Stimulated activated CD4-positive, alpha-beta T cell treated with anti-CD3 and anti-CD28 coated beads, Interleukin-1b, Interleukin-23, amount 100 ng/mL, for 1 hour (primary cell): ENCODE measurements at places on chromosomes 2 and 18.

DNA sequence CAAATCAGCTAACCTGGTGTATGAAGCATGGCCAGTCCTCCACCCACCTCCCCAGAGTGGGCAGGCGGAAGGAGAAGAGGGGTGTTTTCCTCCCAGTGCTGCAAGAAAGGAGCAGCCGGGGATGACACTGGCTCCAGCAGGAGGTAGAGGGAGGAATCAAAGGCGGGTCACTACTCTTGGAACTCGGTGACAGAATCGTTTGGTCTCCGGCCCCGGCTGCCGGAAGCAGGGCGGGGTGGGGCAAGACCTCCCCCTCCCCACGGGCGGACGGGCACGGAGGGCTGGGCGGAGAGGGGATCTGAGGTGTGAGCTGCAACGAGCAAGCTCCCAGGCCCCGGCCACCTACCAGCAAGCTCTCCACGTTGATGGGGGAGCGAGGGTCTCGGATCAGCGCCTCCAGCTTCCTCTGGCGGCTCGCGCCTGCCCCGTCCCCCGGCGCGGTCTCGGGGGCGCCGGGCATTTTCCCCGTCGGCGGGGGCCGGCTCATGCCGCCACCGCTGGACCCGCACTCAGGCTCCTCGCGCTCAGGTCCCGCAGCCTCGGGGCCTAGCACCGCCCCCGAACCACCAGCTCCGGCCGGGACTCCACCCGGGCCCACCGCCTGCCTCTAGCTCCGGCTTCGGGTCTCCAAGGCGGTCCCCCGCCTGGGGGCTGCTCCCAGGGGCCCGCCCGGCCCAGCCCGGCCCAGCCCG, 640 bp downstream of the ROCK2 start:
- DNase-seq: no peak

- no peak for DNase-seq
These were observed 160.4 kb upstream of the PID1 start for GRCh38 chr2:229431327-229431954.

GRCh38 chr18:34709104-34709503, 994 bp upstream of the DTNA start:
- DNase-seq: no peak

DNA sequence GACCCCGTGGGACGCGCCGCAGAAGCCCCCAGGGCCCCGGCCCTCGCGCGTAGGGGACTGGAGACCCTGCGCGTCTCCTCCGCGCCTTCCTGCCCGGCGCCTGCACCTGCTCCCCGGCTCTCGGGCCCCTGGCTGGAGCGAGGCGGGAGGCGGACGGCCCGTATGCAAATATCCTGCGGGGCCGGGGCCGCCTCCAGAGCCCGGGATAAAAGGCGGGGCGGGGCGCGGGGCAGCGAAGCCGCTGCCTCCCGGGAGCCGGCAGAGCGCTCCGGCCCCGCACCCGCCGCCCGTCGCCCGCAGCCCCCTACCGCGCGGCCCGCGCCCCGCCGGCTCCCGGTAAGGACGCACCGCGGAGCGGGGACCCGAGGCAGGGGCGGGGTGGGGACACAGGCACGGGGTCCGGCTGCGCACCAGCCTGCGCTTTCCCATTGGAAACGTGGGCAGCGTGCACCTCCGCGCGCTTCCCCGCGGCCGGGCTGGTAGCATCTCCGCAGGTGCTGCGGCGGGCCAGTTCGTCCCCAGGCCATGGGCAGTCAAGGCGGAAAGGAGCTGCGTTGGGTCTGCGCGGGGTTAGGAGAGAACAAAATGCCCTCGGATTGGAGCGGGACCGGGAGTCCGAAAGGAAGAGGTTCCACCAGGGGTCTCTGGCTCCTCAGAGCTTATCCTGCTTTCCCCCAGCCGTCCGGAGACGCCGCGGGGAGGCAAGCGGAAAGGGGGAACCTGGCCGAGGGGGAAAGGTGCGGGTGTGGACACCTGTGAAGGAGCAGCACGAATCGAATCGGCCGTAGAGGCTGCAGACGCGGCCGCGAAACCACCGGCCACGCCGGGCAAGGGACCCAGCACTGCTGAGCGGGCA, at the start of gene ATP6V1C2:
Gene ATP6V1C2, plus strand, starts transcription at position 235 of the 856 bp plus-strand sequence. CDS start 1,220 bp downstream, outside the sequence.
- DNase-seq: no peak

GRCh38 chr18:77645170-77645872, 395.7 kb downstream of the GALR1 start:
- no peak for DNase-seq

GRCh38 chr2:231523451-231524285, 6.6 kb downstream of the NMUR1 start:
- DNase-seq: no peak

DNA sequence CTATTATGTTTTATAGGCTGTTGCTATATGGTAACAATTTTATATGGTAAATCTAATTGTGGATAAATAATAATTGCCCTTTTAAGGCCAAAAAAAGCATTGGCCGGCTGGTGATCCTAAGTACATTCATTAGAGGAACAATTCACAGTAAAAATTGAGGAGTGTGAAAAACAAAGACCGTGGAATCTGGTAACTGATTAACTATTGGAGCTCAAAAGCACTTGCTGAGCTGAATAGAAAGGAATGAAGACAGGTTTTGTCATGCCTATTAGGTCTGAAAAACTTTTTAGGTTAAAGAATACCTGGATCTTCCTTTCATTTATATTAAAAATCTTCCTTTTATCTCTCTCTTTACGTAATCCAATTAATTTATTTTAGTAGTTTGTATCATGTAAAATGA, 18.5 kb upstream of the RBBP8 start:
- no peak for DNase-seq

DNA sequence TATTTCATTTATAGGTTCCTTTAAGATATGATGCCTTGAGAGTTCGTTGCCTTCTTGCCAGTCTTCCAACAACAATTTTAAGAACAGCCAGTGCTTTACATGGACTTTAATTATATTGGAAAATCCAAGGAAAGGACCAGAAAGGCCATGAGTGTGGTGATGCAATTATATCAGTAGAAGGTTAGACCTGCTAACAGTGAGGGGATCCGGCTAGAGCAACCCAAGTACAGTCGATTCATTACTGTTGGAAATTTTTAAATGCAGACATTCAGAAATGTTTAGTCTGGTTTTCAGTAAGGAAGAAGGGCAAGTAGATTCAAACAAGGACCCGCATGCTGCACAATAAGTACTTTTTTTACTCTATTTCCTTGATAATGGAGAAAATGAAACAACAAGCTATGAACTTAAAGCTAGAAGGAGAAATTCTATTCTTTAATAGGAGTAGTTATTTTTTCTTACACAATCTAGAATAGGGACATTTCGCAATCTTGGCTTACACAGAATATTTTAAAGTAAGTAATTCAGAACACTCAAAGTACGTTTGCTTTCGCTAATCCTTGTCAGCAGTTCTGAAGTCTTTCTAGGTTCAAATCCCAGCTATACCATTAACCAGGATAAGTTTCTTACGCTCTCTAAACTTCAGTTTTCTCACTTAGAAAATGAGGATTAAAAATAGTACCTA, 405.5 kb downstream of the MEIS1 start:
- no peak for DNase-seq

DNA sequence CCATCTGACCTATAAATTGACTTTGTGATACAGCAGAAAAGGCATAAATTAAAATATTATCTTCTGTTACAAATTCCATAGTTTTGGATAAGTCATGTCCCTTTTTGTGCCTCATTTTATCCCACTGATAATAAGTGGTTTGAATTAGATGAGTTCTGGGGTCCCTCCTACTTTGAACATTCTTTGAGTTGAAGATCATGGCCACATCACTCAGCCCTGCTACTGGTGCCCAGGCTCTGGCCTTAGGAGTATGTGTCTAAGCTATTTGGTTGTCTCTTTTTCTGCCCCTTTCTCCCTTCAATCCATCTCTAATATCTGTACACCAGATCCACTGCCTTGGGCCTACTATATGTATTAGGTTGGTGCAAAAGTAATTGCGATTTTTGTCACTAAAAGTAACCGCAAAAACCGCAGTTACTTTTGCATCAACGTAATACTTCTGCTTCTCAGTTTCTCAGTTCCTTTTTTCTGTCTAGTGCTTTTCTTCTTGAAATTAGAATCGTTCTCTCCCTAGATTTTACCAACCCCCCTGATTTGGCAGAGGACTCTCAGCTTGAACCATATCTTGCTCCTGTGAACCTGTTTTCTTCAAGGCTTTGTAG, 362.5 kb upstream of the TNP1 start:
- no peak for DNase-seq

DNA sequence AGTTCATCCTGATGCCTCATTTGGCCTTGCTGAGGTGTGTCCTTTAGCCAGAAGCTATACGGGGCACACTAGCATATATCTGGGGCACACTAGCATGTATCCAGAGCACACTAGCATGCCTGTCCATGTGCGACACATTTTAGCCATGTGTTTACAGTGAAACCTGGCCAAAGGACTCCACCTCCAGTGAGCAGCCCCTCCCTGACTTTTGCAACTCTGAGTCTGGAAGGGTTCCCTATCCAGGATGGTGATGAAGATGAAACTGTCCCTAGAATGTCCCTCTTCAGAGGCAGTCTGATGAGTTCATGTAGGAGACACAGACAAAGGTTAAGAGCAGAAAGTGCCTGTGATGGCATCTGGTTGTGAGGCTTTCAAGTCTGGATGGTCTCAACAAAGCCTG, 61.4 kb upstream of the LGALSL start:
- no peak for DNase-seq

DNA sequence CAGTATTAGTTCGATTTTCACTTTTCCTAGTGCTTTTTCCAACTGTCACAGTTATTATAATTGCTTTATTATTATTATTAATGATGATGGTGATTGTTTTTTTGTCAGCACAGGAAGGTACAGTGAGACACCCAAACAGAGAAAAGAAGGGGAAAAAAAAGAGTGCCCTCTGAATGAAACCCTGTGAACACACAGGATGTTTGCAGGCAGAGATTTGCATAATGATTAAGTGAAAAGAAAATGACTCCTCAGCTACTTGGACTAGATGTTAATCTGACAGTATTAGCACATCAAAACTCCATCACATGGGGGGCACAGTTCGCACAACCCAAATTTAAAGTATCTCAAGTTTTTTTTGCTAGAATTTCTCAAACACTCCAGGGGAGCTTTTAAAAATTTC, 32.9 kb downstream of the ADD2 start:
- DNase-seq: no peak

DNA sequence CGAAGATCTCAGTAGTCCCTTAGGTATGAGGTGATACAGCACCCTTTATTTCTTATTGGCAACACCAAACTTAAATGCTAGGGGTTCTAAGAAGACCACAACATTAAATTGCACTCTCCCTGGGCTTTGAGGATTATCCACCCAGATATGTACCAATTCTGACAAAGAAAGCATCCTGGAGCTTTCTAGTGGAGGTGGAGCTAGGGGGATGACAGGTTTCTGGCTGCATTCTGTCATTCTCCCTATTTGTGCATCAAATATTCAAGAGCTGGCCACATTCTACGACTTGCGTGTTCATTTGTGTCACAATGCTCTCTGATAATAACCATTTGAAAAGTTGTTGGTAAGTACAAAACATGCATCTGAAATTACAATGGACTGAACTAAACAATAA, 111.1 kb downstream of the CDH2 start:
- no peak for DNase-seq

DNA sequence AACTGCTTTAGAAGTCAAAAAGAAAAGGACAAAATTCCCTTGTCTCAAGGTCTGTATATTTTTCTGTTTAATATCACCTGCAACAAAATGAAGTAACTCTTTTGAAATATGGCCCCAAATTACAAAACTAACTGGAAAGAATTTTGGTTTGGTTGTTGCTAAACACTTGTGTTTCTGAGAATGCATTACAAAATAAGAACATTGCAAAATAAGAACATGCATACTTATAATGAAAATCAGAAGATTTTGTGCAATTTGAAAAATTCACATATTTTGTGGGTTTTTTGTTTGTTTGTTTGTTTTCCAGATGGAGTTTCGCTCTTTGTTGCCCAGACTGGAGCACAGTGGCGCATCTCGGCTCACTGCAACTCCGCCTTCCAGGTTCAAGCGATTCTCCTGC, 21.8 kb downstream of the NDUFB3 start:
- no peak for DNase-seq

DNA sequence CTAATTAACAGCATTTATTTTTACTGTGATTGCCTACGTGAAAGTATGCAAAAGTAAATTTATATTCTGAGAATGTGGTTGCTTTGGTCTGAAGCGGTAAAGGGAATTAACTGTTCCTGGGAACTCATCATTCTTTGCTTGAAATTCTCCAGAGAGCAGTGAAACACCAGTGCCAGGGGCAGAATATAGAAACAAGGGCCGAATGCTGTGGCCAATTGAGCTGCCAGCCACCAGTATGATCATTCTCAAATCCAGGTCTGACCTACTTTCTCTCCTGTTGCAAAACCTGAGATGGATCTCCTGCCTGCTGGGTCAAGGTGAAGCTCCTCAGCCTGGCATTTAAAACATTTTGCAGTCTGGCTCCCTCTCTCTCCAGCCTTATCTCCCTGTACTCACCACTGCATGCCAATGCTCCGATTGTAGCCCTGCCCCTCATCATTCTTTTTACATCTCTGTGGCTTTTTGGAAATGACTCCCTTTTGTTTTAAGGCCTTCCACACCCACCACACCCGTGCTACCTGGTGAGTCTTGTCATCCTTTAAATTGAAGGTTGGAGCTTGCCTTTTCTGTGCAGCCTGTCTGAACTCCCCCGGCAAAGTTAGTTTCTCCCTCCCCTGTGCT, 94.5 kb upstream of the TMEM178A start:
- no peak for DNase-seq

DNA sequence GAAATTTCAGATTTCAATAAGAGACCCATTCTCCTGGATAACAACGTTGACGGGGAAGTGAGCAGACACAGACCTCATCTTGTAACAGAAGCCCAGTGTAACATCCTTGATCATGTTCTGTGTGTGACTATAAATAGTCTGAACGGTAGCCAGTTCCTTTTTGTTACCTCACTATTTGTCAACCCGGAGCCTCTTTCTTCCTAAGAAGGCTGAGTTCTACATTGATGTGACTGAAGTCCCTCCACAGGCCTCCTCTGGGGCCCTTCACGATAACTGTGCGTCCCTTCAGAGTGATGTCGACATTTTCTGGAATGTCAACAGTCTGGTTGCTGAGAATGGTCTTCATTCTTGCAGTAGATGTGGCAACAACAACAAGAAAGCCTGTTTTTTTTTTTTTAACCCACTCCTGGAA, 6.3 kb upstream of the PLEKHM3 start:
- DNase-seq: no peak

DNA sequence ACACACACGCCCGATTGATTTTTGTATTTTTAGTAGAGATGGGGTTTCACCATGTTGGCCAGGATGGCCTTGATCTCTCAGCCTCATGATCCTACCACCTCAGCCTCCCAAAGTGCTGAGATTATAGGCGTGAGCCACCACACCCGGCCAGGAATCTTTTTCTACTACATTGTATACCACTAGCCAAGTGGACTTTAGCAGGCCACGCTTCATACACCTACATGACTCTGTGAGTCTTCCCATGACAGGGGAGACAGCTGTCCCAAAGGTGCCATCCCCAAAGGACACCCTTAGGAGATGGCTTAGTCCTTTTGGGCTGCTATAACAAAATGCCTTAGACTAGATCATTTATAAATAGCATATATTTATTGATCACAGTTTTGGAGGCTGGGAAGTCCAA, 32.8 kb downstream of the ERMN start:
- DNase-seq: no peak

GRCh38 chr18:8620845-8621244, 11.6 kb downstream of the RAB12 start:
- no peak for DNase-seq

GRCh38 chr18:63844254-63844653, 43.3 kb upstream of the SERPINB2 start:
- DNase-seq: no peak

GRCh38 chr18:28469946-28470345, 293.0 kb upstream of the CDH2 start:
- no peak for DNase-seq

GRCh38 chr2:148721991-148722777, 77.6 kb downstream of the EPC2 start:
- DNase-seq: no peak

- DNase-seq: no peak
These were observed 13.5 kb upstream of the GPR39 start for GRCh38 chr2:132403146-132403545.
